Stimulated activated CD8-positive, alpha-beta memory T cell treated with anti-CD3 and anti-CD28 coated beads, Interleukin-15, amount 100 ng/mL, for 4 hours (primary cell): ENCODE measurements at places on chromosomes 3 and 15.

- no peak for DNase-seq
Measured at GRCh38 chr3:12829886-12830784, 11.2 kb downstream of the RPL32 start.

GRCh38 chr15:75095594-75095993 is 72.2 kb downstream of the PPCDC start:
- DNase-seq = no peak

- DNase-seq = no peak
Measured at GRCh38 chr3:32577174-32577573, 6.5 kb upstream of the DYNC1LI1 start.

GRCh38 chr3:57796261-57796660 is 40.2 kb downstream of the SLMAP start:
- no peak for DNase-seq

- DNase-seq = no peak
Measured at GRCh38 chr3:9153904-9154619, 95.4 kb downstream of the SRGAP3 start.

- no peak for DNase-seq
Measured at GRCh38 chr15:51114437-51115119, 19.9 kb upstream of the TNFAIP8L3 start.

GRCh38 chr3:194245975-194246561 is 105.1 kb downstream of the CPN2 start:
- no peak for DNase-seq

GRCh38 chr15:87949151-87949574 is 307.4 kb downstream of the NTRK3 start:
- DNase-seq = no peak

DNA sequence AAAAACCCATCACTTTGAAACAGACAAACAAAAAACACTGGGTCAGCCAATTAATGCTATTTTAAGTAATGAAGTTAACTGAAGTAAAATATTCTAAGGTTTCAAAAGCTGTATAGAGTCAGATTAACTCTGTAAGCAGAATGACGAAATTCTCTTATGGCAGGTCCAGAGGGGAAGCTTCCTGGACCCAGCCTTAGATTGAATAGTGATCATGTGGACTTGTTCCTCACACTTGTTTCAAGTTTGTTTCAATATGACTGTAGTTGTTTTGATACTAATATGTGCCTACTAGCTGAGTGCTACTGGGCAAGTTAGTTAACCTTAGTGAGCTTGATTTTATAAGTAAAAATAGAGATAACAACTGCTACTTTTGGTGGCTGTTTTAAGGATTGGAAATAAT is 32.6 kb downstream of the PLS1 start:
- DNase-seq = no peak

DNA sequence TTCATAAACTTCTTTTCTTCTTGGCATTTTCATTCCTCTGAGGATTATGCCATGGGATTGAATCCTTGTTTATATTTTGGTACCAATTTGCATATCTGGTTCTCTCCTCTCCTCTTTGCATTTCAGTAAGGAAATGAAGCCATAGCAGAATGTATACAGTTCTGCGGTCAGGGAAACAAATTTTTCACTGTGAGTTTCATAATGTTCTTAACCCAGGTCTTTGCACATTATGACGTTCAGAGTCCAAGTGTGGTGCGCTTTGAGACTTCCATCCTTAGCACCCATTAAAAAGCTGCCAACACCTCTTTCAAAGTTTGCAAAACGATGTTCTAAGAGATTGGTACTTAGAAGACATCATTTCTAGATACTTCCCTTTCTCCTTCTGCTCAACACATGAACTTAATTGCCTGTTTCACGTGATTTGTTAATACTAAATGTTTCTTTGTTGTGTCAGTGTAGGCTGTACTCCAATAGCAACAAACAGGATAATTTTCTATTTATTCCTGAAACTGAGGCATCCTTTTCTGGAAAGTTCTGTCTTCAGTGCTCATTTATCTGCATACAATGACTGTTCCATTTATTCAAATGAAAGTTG is 953.1 kb upstream of the NR2F2 start:
- no peak for DNase-seq

DNA sequence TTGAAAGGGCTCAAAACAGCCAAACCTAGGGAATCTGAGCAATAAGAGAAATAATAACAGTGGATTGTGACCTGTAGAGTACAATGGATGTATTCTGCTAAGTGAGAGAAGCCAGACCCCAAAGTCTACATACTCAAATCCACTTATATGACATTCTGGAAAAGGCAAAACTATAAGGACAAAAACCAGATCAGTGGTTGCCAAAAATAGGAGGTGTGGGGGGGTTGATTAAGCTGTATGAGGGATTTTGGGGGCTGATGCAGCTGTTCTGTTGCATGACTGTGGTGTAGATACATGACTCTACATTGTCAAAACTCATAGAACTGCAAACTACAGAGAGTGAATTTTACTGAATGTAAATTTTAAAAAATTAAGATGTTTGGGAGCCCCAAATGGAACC is 20.1 kb upstream of the CGNL1 start:
- no peak for DNase-seq

- DNase-seq = no peak
Measured at GRCh38 chr15:59406446-59406845, 31.5 kb upstream of the FAM81A start.

GRCh38 chr15:95825671-95826411 is 504.7 kb upstream of the NR2F2 start:
- no peak for DNase-seq

- DNase-seq = no peak
Measured at GRCh38 chr3:79843180-79843579, 75.4 kb upstream of the ROBO1 start.

- no peak for DNase-seq
Measured at GRCh38 chr3:70870576-70870975, 558.1 kb upstream of the MDFIC2 start.

DNA sequence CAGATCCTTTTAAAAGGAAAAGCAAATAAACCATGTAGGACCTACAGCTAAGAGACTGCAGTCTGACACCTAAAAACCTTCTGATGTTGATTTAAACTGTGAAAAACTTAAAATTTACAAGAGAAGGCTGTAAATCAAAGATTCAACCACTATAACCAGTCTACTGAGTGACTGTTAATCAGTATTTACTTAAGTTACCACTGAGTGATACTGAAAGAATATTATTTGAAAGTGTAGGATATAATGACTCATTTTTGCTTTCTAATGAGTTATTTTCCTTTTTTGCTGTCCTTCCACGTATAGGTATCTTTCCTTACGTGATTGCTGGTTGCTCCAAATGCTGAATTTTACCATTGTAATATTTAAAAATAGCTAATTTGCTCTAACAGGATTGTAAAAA is 44.6 kb downstream of the RFX7 start:
- no peak for DNase-seq

- no peak for DNase-seq
Measured at GRCh38 chr15:32124726-32125125, 94.4 kb downstream of the CHRNA7 start.

- DNase-seq = no peak
Measured at GRCh38 chr15:50095938-50096821, 22.9 kb downstream of the ATP8B4 start.

- no peak for DNase-seq
Measured at GRCh38 chr3:65672871-65673815, 365.6 kb downstream of the MAGI1 start.

DNA sequence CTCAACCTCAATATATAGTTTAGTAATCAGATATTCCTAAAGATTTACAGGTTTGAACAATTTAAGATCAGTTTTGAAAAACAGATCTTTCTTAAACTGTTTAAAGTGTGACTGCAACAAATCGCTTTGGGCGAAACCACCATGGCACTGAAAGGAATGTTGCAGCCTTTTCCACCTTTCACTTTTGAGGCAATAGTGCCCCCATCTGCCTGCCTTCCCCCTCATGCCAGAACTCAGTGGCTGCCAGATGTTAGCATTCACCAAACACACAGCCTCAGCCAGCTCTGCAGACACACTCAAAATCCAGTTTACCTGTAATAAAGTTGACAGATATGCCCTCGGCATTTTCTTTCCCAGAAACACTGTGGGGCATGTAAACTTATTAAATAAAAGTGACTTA is 3.3 kb downstream of the LYSMD4 start:
- no peak for DNase-seq

DNA sequence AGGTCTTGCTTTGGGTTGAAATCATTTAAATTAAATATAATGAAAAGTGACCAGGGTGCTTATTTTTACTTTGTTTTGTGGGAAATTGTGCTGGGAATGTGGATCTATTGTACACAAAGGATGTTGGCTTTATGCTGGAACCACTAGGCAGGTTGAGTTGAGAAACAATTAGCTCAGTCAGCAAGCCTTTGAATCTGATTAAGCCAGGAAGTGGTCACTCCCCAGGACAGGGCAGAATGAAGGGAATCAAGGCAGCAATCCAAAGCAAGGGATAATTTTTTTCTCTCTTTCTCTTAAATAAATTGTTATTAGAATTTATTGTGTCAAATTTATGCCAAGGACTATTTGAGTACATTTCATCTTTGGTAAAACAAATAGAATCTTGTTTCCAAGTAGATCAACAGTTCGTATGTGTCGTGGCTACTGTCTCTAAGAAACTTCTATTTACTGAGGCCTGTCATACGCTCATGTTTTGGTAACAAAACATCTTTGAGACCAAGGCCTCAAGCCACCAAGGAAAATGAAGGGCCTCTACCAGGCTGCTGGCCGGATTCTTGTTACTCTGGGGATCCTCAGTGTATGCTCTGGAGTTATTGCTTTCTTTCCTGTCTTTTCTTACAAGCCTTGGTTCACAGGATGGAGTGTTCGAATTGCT is at the start of gene TMEM212:
TSS of gene TMEM212 (plus strand) at position 486 of the 655 bp plus-strand sequence. CDS start at position 521, 35 bp downstream.
- no peak for DNase-seq
